ENCODE measurements at places on chromosomes 7 and 10.

DNA sequence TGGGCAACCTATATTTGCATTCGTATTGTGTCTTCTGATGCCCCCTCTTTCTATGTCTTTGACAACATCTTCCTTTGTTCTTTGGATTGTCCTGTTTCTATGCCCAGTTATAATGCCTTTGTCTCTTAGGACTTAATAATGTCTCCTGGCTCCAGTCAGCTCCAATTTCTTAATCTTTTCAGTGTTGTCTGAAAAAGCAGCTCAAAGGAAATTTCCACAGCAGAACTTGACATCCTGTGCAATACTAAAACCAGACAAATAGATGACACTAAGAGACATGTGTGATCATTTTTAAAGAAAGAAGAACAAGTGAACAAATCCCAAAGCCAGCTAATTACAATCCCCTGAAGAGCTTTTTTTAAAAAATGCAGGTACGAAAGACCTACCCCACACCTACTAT lies 47.7 kb upstream of the RNF148 start:
- no peak for DNase-seq

- no peak for DNase-seq
Observed at GRCh38 chr10:70967591-70968587, 79.5 kb upstream of the PCBD1 start.

DNA sequence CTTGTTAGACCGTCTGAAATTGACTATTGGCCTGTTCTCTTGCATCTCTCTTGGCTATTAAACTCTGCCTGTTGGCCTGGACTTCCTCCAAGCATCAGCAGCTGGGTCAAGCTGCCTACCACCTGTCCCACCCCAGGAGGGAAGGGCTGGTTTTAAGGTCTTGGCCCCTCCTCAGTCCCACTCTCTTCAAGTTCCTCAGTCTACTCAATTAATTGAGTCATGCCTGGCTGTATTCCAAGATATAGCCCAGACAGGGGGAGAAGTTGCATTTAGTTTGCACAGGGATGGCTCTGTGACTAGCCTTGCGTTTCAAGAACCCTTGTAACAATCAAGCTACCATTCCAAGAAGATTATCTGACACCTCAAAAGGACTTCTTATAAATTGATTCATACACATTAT lies 113.8 kb upstream of the GLI3 start:
- no peak for DNase-seq

DNA sequence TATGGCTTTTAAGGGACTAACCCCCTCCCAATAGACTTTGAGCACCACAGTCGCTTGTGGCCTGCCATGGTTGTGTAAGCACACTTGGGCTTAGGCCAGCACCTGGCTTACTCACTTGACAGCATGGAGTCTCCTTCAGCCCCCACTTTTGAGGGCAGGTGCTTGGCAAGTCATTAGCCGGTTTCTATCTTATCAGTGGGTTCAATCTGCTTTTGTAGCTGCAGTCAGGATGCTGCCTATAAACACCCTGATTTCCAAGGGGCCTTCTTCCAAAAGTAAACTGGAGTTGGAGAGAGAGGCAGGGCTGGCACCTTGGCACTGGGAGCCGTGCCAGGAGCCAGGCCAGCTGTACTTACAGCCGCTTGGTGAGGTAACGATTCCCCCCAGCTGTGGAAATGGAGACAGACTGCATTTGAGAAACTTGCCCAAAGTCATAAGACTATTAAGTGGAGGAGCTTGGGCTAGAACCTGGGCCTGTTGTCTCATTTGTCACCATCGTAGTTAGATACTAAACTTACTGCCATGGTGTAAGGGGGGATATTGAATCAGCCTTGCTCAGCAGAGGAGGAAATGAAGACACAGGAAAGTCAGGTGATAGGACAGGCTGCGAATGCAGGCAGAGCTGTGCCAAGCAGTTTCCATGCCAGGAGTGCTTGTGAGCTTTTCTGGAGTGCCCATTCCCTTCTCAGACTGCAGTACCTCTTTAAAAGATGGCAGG lies 92.2 kb upstream of the EFCAB10 start:
- no peak for DNase-seq

GRCh38 chr10:96034625-96035024 lies 8.8 kb upstream of the CCNJ start:
- no peak for DNase-seq

DNA sequence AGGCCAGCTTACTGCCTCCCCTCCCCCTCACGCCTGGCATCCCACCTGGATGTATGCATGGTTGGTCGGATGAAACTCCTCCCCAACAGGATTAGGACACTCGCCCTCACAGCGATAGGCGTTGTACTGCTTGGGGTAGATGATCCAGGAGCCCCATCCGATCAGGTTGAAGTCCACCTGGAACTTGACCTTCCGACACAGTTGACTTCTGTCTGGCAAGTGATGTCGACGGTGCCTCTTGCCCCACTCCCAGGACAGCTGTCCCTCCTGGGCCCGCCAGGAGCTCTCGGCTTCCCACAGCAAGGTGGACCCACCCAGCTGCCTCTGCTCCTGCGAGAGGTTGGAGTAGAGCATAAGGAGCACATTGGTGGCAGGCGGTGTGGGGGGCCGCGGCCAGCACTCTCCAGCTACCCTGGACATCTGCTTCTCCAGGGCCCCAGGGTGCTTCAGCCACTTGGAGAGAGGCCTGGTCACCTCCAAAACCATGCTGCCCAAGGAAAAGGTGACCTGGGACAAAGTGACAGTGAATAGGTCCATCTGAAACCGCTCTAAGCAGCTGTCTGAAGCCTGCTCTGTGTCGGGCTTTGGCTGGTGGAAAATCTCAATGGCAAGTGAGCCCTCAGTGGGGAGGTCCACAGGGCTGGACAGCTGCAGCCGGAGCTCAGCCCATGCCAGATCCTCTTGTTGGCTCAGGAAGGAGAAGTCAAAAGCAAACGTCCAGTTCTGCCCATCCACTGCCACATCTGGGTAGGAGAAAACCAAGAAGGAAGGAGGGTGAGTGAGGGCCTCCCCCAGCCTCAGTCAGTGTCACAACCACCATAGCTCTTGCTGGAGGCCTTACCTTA lies 6.0 kb downstream of the NODAL start:
- DNase-seq, result no peak

DNA sequence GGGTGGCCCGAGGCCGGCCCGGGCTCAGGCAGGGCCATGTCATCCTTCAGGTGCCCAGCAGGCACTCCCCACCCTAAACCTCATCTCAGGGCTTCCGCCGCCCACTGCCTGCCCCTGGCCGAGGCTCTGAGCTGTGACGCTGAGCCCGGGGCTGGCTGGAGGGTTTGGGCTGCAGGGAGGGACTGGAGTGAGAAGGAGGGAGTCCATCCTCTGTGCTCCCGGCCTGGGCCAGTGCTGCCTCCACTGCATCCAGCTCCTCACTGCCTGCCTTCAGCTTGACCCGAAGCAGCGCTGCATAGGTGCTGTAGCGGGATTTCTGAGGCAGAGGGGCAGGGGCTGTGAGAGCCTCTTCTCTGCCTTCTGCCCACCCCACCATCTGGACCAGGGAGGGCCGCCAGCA lies 7.6 kb downstream of the NFKB2 start:
- DNase-seq, result no peak

- DNase-seq, result no peak
Observed at GRCh38 chr7:111833466-111833865, 271.2 kb upstream of the IMMP2L start.

DNA sequence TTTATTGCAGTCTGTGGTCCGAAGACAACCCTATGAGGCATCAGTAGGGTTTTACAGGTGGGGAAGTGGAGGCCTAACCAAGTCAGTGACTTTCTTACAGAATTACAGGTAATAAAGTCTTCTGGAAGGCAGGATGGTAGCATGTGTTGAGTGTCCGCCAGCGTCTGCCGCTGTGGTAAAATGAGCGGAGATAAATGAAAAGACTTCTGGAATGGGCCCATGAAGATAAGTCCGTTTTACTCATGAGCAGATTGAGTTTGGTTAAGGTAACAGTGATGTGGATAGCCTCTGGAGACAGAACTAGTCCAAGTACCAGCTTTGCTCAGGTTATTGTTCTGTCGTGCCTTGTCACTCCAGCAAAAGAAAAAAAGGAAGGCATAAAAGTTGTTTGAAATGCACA lies 966 bp downstream of the FBH1 start:
- no peak for DNase-seq

DNA sequence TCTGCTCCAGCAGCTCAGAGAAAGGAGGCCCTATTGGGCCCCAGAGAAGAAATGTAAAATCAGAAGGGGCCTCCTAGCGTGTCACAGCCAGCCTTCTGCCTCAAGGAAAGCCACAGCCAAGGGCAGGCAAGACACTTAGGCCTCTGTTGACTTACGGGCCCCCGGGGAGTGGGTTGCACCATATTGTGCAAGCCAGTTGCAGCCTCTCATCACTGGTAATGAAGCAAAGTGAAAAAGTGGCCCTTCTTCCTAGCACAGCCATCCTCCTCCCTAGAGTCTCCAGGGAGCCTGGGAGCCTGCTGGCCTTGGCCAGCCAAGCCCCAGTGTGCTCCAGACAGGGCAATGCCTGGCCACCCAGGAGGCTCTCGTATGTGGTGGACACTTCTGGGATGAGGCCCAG lies 56.2 kb upstream of the GDF10 start:
- DNase-seq, result no peak

GRCh38 chr10:130961506-130962239 lies 349.8 kb downstream of the TCERG1L start:
- no peak for DNase-seq

GRCh38 chr10:36391405-36391804 lies 734.0 kb upstream of the ANKRD30A start:
- no peak for DNase-seq

DNA sequence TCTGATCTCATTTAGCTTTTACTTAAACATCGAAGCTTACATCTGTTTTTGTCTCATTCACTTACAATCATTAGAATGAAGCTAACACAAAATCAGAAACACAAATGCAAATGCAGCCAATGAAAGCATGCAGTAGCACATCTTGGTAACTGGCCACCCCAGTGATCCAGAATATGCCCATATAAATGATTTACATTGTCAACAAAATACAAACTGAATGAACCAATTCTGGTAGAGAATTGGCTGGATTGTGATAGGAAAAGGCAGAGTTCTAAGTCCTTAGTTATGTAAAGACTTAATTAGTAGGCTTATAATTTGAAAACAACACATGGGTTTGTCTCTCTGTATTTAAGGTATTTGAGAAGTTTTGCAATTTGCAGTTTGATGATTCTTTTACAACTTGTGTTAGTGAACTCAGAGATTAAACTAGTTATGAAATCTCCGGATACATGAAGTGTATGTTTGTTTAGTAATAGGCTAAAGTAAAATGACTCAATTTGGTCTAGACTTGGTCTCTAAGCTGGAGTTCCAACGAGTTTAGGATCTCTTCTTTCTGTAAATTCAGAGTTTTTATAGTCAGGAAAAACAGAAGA lies 21.2 kb downstream of the TECTB start:
- no peak for DNase-seq

- DNase-seq, result peak; percentile 47
Observed at GRCh38 chr7:134632937-134633540, 13.6 kb upstream of the BPGM start.

DNA sequence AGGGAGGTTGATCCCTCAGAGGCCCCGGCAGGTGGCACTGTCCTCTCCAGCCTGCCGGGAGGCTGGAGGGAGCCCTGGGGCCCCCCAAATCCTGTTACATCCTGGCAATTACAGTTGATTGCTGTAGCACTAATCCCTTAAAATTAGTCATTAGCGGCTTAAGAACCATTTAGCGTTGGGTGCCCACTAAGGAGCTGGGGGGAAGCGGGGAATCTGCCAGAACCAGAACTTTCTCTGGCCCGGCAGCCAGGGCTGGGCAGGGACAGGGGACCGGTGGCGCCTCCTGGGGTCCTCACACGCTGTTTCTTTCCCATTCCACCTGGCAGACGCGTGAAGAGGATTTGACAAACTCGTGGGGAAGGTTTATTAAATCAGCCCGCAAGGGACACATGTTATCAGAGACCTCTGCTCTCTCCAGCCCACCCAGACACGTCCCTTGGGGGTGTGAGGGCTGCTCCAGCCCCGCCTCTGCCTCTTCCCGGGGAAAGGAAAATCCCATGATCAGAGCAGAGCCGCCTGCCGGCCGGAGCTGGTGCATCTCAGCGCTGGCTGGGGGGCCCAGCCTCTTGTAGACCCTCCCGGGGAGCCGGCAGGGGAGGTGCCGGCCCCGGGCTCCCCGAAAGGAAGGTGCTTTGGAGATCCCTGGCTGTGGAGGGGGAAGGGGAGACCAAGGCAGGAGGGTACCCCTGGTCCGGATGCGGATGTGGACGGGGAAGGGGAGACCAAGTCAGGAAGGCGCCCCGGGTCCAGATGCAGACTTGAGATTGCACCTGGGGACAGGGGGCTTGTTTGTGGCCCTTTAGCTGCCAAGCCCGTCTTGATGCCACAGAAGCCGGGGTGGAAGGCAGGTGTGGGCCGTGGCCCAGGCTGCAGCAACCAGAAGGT lies 142.7 kb downstream of the ELFN1 start:
- no peak for DNase-seq

- no peak for DNase-seq
Observed at GRCh38 chr7:4247106-4247876, 434.8 kb upstream of the FOXK1 start.

DNA sequence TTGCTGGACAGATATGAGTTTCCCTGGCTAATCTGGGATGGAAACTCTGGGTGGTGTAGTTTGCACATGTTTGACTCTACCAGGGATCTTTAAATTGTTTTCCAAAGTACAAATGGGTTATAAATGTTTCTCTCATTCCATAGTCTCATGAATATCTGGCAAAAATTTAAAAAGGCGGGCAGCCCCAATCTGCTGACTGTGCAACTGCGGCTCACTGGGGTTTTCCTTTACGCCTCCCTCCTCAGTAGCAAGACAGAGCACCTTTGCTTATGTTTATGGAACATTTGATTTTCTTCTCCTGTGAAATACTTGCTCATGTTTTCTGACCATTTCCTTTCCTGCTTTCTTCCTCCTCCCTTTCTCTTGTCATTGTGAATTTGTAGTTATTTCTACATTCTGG lies 105.0 kb downstream of the ADAM12 start:
- no peak for DNase-seq

DNA sequence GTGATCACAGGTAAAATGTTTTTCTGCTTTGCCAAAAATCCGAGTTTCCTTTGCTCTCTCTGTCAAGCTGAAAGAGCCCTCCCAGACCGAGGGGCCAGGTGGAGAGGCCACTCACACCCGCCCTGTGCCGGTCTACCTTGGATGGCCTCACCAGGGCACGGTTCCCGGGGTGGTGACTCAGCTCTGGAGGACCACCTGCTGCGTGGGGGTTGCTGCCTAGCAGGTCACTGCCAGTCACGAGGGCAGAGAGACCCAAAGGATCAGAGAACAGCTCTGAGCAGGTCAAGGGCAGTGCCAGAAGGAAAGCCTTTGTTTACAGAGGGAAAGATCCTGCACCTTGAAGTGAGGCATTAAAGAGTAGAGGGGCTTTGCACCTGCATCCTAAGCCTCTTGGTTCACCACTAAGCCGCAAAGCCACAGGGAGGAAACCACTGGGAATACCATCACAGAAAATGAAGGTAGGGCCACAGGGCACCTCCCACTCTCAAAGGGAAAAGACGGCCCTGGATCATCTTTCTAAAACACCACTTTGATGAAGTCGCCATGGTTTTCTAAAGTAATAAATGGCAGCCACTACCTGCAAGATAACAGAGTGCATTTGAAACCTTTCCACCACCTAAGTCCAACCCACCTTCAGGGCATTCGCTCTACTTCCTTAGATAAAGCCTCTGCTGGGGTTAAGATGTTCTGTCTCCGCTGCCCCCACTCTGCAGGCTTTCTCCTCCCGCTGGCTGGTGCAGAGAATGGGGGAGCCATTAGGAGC lies 160.3 kb upstream of the KLF14 start:
- no peak for DNase-seq

- no peak for DNase-seq
Observed at GRCh38 chr7:44131173-44132029, 8.1 kb upstream of the POLD2 start.

GRCh38 chr7:116534790-116535189 lies 10.0 kb downstream of the CAV1 start:
- no peak for DNase-seq

Measured in memory B cell (primary cell).